ENCODE measurements at places on chromosomes 1 and 21. TPM values are rescaled to one million over a fixed set of nuclear protein-coding genes. Genes with fewer than 3 reads are reported as not detected.

Gene TSACC
- not detected for total RNA-seq

Gene SLC16A4
- total RNA-seq = 20.8 TPM

Gene COL8A2
- 1.2 TPM for total RNA-seq

Gene SYCP1
- not detected for total RNA-seq

Gene HAO2
- total RNA-seq = not detected

Gene AADACL4
- total RNA-seq = not detected

Gene ACTN2
- 4.0 TPM for total RNA-seq

Gene SOX13
- total RNA-seq = 6.6 TPM

Gene KLHDC8A
- 28.9 TPM for total RNA-seq

Gene S100A1
- 1.5 TPM for total RNA-seq

Gene RHD
- total RNA-seq = 0.64 TPM

Gene DISP1
- 11.2 TPM for total RNA-seq

Gene CDC42
- total RNA-seq = 251 TPM

Gene KRTAP19-8
- total RNA-seq = not detected

Gene FCRL6
- total RNA-seq = not detected

Gene F3
- 9.6 TPM for total RNA-seq

Gene PCP4L1
- total RNA-seq = 13.0 TPM

Gene NFASC
- total RNA-seq = 61.4 TPM

Gene RAB3B
- 22.4 TPM for total RNA-seq

Gene NDUFV3
- 25.3 TPM for total RNA-seq

Gene KANK4
- total RNA-seq = 2.9 TPM

Gene CD55
- total RNA-seq = 6.9 TPM

Gene ANKRD35
- total RNA-seq = 0.73 TPM

Gene ANKRD13C
- total RNA-seq = 54.0 TPM

Gene KCNJ6
- 14.5 TPM for total RNA-seq

Gene RPTN
- not detected for total RNA-seq

Gene OR10Z1
- total RNA-seq = not detected

Gene HENMT1
- total RNA-seq = 17.2 TPM

Gene EPHB2
- total RNA-seq = 83.8 TPM

Gene C1orf87
- total RNA-seq = not detected

Gene PLA2G2C
- not detected for total RNA-seq

Gene RHBG
- total RNA-seq = 0.73 TPM

Gene PGBD2
- 10.0 TPM for total RNA-seq

Gene SAMD13
- 5.1 TPM for total RNA-seq

Gene DUSP10
- 4.4 TPM for total RNA-seq

Gene VCAM1
- total RNA-seq = 22.4 TPM

Gene NID1
- total RNA-seq = 41.9 TPM

Gene AKR7A2
- 30.4 TPM for total RNA-seq

Gene AIM2
- total RNA-seq = 4.4 TPM

Gene ZNF496
- total RNA-seq = 14.6 TPM

Gene PRAMEF26
- not detected for total RNA-seq

Gene RIPPLY3
- total RNA-seq = 0.73 TPM

Gene CYP4A11
- total RNA-seq = 0.36 TPM

Gene DCST2
- not detected for total RNA-seq

Gene DSCAM
- 25.1 TPM for total RNA-seq

Gene BECN2
- not detected for total RNA-seq

Gene SAMSN1
- 3.8 TPM for total RNA-seq

Gene FOXD3
- total RNA-seq = not detected

Gene LCE1F
- not detected for total RNA-seq

Data from cerebellum (tissue), 4 donors.